ENCODE measurements at places on chromosomes 2 and 18.

GRCh38 chr18:56383349-56383748, 255.0 kb downstream of the TXNL1 start:
- DNase-seq, result no peak

DNA sequence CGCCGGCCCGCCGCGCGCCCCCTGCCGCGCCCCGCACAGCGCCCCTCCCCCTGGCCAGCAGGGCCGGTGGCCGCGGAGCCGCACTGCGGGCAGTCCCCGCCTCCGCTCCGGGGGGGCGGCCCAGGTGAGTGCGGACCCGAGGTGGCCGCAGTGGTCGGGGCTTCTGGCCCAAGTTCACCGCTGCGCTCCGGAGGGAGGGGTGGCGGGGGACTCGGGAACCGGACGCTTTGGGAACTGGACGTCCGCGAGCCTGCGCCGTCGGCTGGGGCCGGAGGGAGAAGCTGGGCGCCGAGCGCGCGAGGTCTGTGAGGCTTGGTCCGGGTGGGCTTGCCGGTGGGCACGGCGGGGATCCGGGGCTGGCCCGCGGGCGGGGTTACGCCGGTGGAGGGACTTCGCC, 591 bp upstream of the LDLRAD4 start:
- no peak for DNase-seq

DNA sequence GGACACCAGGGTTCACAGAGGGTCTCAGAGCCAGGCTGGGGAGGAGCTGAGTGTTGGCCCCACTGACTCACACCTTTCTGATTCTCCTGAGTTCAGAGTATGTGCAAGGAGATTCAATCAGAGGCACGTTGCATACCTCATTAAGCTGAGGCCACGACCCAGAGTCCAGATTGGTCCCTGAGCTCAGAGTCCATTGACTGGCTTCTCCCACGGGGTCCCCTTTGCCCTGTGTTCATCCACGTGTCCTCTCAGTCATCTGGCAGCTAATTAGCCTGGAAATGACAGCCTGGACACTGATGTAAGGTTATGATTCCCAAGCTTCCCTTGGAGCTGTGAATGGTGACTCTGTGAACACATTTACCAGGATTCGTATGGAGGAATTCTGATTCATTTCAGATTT, 267.2 kb downstream of the SH3BP4 start:
- DNase-seq, result no peak

- no peak for DNase-seq
Measured at GRCh38 chr2:150549381-150549780, 61.9 kb upstream of the RND3 start.

DNA sequence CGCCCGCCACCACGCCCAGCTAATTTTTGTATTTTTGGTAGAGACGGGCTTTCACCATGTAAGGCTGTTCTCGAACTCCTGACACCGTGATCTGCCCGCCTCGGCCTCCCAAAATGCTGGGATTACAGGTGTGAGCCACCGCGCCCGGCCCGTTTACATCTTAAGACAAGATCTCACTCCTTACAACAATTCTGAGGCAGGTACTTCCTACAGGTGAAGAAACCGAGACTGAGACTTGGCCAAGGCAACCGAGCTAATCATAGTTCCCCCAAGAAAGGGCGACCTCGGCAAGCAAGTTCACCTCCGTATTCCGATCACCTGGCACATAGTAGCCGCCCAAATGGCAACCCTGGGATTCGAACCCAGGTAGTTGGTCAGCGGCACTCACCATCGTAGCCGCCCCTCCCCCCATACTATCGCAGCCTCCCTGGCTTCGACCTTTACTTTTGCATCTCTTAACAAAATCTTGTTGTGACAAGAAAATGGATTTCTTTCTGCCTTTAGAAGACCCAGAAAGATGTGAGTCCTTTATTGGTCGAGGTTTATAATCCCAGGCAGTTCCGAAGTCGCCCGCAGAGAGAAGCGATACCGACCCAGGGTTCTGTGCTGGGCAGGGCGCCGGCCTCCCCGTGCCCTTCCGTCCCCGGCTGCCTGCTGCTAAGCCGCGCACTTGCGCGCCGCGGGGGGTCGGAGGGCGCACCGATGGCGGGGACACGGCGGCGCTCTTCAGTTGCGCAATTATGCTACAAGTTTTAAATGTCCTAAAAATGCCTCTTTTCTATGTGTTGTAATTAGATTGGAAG, 1.1 kb upstream of the FZD5 start:
- DNase-seq, result no peak

GRCh38 chr2:236165842-236166795, 2.1 kb downstream of the GBX2 start:
- DNase-seq, result no peak

DNA sequence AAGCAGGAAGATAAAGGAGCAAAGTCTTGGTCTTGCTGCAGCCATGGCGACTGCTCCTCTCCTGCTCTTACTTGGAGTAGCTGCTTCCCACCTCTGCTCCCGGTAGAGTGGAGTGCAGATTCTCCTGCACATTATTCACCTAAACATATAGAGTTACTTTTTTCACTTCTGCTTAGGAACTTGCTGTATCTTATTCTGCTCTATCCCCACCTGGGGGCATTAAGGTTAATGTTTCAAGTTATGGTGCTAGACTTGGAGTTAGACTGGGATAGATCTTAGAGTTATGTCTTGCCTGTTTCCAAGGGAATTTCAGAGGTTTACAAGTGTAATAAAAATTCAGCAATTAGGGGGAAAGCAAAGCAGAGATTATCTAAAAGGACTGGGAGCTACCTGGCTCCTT, 144.2 kb downstream of the SETBP1 start:
- DNase-seq, result no peak

- no peak for DNase-seq
Measured at GRCh38 chr2:140639628-140640027, 1491.2 kb downstream of the LRP1B start.

DNA sequence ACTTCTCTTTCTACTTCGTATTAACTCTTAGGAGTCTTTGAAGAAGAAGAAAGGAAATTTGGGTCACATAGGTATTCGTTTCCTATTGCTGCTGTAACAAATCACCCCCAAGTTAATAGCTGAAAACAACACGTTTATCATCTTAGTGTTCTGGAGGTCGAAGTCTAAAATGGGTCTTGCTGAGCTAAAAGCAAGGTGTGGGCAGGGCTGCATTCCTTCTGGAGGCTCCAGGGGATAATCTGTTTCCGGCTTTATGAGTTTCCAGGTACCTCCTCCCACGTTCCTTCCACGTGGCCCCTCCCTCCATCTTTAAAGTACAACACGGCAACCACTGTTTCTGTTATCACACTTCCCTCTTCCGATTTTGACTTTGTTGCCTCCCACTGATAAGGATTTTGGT, 233.5 kb upstream of the RBBP8 start:
- DNase-seq, result no peak

- no peak for DNase-seq
Measured at GRCh38 chr2:46164529-46165301, 132.5 kb upstream of the EPAS1 start.

DNA sequence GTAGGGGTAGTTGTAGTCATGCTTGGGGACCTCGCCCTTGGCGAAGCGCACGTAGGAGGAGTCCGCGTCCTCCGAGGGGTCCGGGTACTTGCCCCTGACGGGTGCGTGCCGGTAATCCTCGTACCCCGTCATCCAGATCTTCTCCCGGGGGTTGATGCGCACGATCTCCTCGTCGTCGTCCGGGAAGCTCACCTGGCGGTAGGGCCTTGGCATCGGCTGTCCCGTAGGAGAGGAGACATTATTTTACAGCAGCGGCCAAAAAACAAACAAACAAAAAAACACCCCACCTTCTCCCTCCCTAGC, 86.3 kb downstream of the ACTR2 start:
- no peak for DNase-seq

- no peak for DNase-seq
Measured at GRCh38 chr18:50721451-50722120, 98.2 kb downstream of the MRO start.

GRCh38 chr2:207525296-207525695, 4.5 kb upstream of the CREB1 start:
- DNase-seq, result peak; percentile 43

DNA sequence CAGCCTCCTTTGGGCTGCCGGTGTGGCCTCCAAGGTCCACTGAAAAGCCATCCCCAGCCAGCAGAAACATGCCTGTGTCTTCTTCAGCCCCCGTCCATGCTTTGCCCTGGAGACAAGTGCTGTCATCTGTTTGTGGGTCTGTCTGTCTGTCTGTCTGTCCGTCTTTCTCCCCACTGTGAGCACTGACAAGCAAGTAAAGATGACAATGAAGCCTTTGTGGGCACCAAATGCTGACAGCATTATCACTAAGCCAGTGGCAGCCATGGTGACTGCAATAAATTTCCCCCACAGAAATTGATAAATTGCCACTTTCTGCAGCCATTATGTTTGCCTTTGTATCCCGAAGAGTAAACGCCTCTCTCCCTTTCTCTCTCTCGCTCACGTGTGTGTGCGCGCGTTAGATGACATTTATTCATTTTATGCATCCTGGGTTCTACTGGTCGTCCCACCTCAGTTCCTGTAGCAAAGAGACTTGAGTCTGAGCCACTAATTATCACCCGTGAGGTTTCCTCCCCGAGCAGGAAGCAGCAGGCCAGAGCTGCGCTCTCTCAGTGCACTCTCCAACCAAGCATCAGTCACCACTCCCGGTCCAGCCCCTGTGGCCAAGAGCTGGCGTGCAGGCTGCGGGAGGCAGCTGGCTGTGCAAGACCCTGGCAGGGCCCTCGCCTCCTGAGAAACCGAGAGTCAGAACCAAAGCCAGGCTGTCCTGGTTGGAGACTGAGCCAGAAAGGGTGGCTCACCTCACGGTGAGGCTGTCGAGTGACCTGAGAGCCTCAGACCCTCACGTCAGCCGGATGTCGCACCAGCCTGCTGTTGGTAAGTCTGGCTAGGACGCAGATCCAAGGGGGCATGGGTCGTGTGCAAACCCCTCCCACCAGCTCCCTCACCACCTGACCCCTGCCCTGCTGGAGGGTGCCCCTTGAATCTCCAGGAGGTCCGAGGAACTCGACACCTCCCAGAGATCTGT, 6.9 kb downstream of the STEAP3 start:
- no peak for DNase-seq

DNA sequence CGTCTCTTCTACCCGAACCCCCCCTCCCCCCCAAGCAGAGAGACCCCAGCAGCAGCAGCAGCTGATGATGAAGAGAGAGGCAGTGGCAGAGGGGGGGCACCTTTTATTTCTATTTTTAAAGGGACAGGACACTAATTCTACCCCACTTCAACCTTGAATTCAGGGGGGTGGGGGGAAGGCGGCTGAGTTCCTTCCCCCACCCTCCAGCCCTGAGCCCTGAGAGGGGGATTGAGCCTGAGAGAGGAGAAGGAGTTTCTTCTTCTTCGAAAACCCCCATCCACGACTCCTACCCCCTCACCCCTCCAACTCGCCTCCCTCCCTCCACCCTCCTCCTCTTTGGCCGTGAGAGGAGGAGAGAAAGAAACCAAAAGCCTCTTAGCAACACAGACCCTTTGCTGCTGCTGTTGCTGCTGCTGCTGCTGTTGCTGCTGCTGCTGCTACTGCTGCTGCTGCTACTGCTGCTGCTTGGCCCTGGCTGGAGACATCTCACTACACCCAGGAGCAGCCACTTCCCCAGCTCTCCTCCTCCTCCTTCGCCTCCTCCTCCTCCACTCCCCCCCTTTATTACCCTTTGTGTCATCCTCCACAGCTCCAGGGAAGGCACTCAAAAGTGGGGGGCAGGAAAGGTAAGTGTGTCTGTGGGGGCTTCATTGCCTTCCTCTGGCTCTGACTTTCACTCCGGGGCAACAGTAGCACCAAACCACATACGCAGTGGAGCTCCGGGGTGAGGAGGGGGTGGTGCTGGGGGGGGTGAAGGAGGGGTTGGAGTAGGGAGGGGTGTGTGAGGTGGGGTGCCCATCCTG, at the start of gene MBD5:
TSS of gene MBD5 (plus strand) at position 33 of the 803 bp plus-strand sequence.
- peak; percentile 62 for DNase-seq

GRCh38 chr2:239777219-239777618, 247.9 kb downstream of the NDUFA10 start:
- no peak for DNase-seq

- no peak for DNase-seq
Measured at GRCh38 chr2:189559579-189560272, 20.9 kb downstream of the SLC40A1 start.

DNA sequence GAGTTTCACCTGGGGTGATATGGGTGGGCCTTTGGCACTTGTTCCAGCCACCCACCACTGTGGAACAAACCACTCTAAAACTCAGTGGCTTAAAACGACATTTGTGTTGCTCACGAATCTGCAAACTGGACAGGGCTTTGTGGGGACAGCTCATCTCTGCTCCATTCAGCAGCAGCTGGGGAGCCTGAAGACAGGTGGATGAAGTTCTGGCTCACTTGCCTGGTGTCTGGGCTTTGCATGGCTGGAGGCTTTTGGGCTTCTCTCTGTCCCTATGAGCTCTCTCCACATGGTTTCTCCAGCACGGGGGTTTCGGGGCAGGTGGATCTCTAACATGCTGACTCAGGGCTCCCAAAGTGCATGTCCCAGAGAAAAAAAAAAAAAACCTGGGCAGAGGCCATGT, 93.0 kb upstream of the GLI2 start:
- no peak for DNase-seq

DNA sequence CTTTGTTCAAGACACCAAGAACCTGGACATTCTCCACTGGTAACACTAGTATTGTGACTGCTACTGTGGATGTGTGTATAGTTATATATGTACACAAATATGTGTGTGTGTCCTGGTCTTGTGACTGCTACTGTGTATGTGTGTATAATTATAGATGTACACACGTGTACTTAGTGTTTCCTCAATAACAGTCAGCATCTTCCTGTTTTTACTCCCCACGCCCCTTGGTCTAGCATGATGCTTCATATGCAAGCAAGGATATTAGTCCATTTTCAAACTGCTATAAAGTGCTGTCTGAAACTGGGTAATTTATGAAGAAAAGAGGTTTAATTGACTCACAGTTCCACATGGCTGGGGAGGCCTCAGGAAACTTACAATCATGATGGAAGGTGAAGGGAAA, 802.7 kb downstream of the RNF144A start:
- DNase-seq, result no peak

DNA sequence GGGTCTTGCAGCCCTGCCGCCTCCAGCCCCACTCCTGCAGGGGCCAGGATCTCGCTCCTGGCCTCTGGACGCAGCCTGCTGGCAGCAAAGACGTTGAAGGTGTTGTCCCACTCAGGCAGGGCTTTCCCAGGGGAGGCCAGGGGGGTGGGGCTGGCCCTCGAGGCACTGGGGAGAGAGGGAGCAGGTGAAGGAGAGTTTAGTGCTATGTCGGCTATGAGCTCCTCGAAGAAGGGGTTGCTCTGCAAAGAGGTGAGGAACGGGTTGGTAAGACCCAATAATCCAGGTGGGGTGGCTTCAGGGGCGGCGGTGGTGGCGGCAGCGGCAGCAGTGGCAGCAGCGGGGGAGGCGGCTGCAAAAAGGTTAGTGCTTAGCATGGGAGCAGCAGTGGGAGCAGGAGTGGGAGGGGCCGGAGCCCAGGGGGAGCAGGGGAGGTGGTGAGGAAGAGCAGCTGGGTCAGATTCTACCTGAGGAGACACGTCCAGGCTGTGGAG, 9.7 kb upstream of the SFXN5 start:
- no peak for DNase-seq

DNA sequence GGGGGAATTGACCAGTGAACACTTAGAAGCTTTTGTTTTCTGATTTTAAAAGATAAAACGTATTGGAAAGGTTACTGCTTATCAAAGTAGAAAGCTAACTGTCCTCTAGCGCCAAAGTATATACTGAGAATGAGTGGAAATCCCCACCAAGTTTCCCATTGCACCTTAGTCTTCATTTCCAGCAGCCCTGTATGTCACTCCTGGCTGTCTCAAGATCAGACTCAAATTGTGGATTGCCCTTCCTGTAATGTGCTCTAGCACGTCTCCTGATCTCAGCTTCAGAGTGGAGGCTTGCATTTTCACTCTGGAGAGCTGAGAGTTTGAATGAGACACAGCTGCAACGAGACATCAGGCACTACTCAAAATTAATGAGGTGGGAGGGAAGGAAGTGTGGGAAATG, 26.6 kb downstream of the MFF start:
- no peak for DNase-seq

Measured in CD4-positive, alpha-beta T cell treated with Interleukin-15 for 4 hours (primary cell).